Brain microvascular endothelial cell (primary cell): ENCODE measurements at places on chromosomes 12 and 14.

- peak; percentile 57 for DNase-seq
Measured at GRCh38 chr12:42421844-42422779, 96.1 kb downstream of the PPHLN1 start.

- DNase-seq: no peak
Measured at GRCh38 chr14:23055621-23056144, 1.6 kb downstream of the CDH24 start.

DNA sequence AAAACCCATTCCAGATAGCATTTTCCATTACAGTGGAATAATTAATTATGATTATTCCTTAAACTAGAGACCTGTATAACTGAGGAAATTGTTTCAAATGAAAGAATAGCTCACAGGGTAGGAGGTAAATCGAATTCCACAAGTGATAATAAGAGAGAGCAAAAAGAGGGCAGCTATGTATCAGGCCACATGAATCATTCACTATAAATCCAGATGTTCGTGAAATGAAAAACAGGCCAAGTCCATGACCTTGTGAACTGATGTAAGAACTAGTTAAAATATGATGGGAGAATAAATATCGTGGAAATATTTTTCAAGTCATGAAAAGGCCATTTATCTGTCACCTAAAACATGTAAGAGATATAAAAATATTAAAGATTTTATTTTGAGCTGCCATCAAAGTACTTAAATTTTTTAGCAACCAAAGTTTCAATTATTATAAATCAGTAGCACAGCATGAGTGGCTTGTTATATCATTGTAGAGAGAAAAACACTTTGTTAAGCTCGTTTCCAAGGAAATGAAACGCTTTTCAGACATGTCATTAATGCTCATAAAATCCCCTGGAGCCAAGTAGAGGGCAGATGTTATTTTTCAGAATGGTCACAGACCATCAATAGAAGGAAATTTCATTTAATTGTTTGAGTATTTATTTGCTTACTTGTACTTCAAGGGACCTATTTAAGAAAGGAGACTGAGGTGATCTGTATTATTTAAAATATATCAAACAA lies 120.6 kb upstream of the CDKN3 start:
- no peak for DNase-seq

GRCh38 chr14:57712102-57712501 lies 153.8 kb downstream of the SLC35F4 start:
- no peak for DNase-seq

- no peak for DNase-seq
Measured at GRCh38 chr14:22737052-22737451, 29.4 kb upstream of the OXA1L start.

DNA sequence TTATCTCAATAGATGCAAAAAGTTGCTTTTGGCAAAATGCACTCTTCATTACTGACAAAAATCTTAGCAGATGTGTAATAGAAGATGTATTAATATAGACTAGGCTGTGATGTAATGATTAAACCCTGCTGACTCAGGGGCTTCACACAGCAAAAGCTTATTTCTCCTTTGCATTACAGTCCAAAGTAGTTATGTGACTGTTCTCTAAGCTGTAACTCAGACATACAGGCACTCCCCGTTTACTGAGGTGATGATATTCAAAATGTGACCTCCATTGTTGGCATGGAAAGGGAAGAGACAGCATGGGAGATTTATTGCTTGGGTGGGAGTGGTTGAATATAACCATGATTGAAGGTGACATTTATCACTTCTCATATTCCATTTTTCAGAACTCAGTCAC lies 331.5 kb downstream of the SNAPC1 start:
- DNase-seq: no peak

- DNase-seq: no peak
Measured at GRCh38 chr12:48818831-48819590, 715 bp downstream of the CACNB3 start.

GRCh38 chr14:62006116-62006731 lies 244.0 kb downstream of the SNAPC1 start:
- no peak for DNase-seq

GRCh38 chr14:101821528-101821927 lies 60.0 kb downstream of the PPP2R5C start:
- DNase-seq: no peak

DNA sequence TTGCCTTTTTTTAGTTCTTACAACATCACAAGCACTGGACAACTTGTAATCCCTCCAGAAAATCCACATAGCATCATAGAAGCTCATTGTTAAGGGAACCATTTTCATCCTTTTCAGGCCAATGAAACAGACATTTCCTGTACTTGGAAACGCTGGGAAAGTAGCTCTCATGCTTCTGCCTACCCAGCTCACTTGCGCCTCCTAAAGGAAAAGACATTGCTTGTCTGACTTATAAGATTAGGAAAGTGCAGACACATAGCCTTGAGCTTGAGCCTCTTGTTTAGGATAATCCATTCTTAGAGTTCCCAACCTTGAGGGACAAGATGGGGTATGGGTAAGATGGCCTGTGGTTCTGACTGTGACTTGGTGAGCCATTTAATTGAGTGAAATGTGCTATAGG lies 589.5 kb downstream of the NOVA1 start:
- no peak for DNase-seq

- DNase-seq: no peak
Measured at GRCh38 chr14:30882431-30882830, 8.1 kb downstream of the COCH start.

DNA sequence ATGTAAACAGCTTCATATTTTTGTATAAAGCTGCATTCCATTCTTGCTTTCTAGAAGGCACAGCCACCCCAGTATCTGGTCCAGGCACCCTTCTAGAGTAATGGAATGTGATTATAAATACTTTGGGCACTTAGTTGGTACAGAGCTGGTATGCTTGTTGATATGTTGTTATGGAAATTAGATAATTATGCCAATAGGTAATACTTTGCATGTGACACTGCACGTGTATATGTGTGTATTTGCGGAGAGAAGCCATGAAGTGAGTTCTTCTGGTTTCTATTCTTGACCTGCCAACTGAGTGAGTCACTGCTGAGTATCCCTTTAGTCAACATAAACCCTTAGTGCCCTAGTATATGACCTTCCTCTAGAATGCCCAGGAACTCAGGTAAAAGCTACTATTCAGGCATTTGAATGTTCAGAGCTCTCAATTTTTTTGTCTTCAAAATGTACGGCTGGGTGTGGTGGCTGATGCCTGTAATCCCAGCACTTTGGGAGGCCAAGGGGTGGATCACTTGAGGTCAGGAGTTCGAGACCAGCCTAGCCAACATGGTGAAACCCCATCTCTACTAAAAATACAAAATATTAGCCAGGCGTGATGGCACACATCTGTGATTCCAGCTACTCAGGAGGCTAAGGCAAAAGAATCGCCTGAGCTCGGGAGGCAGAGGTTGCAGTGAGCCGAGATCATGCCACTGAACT lies 6.2 kb upstream of the TCP11L2 start:
- peak; percentile 65 for DNase-seq

GRCh38 chr12:12926571-12927071 lies 25.3 kb downstream of the GPRC5D start:
- no peak for DNase-seq

- peak; percentile 47 for DNase-seq
Measured at GRCh38 chr14:23056145-23056955, 970 bp downstream of the CDH24 start.

DNA sequence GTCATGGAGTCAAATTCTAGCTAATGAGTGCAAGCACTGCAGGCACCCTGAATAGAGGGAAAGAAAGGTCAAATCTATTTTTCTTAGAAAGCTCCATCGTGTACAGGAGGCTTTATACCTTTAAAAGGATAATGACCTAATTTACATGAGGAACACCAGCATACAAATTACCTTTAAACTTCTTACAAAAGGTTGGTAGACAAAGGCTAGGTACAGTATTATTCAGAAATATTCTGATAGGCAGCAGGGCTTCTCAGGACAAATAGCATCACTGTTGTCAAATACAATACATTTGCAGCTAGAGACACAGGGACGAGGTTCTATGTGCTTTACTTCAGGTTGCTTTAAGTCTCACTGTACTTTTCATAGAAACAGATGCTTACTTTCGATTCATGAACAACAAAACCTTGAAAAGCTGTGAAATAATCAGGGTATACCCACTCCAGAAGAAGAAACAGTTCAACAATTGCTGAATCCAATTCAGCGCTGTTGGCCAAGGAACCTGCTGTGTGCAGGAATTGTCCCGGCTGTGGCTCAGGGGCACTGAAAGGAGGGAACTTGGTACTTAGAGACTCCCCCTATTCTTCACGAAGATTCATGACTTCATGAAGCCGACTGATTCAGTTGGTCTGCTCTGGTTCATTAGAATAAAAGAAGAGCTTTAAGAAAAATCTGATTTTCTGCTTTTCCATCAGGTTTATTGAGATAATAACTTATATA lies 252.9 kb downstream of the PRKD1 start:
- DNase-seq: no peak

DNA sequence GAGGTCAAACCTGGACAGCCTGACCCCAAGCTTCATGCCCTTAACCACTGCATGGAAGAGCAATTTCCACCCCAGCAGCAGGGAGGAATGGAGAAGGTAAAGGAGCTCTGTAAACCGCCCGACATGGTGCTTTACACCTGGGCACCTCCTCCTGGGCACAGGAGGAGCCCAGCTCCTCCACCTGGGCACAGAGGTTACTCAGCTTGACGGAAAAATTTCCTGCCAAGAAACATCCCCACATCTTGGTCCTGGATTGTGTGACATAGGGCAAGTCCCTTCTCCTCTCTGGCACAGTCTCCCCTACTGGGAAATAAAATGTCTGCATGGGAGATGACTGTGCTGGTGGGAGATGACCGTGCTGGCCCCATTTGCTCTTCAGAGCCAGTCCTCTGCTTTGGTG lies 40.8 kb downstream of the TTC7B start:
- no peak for DNase-seq

- DNase-seq: no peak
Measured at GRCh38 chr14:39376667-39377403, 55.4 kb downstream of the FBXO33 start.

DNA sequence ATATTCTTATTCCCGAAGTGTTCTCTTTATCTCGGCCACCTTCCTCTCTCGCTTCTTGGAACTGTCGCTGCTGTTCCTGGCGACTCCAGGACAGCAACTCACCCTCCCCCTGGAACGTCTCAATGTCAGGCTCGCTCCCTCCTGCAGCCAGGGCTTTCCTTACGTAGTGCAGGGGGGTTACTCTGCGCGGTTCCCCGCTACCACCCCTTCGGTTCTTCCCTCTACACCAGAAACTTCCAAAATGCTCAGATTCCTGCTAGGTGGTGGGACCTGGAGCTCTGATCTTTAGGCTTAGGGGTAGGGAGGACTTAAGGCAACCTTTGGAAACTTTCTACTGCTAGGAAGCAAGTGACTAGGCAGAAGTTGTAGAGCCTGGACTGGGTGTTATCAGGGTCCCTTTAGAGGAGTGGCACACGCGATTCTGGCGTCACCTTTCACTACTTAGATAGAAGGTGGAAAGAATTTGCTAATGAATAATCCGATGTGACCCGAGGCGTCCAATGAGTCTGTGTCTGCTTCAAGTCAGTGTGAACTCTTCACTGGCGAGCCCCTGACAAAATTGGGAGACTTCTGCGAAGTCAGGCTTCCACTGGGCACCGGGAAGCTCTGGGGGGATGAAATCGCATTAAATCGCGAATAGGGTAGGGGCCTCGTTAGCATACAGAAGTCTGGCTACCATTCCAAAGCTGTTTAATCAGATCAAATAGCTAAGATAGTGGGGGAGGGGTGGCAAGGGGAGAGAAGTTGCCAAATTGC lies 900 bp upstream of the DPF3 start:
- DNase-seq: no peak

DNA sequence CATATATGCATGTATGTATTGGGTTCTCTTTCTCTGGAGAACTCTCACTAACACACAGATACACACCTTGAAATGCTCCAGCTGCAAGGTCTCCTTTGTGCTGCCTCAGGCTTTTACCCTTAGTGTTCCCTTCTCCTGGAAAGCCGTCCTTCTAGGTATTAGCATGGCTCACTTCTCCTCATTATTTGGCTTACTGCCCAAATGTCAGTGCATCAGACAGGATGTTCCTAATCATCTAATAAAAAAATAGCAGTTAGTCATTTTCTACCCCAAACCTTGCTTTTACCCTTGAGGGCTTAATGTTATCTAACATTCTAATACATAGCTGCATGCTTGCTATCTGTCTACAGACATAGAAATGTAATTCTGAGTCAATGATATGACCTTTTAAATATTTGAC lies 109.0 kb upstream of the SLC16A7 start:
- DNase-seq: no peak

- DNase-seq: no peak
Measured at GRCh38 chr12:49954863-49955830, 4.6 kb downstream of the AQP2 start.

GRCh38 chr14:27123162-27123561 lies 525.3 kb upstream of the NOVA1 start:
- no peak for DNase-seq

GRCh38 chr12:46367351-46368029 lies 5.1 kb downstream of the SLC38A2 start:
- DNase-seq: no peak

- no peak for DNase-seq
Measured at GRCh38 chr12:13193505-13194231, 2.9 kb upstream of the EMP1 start.

DNA sequence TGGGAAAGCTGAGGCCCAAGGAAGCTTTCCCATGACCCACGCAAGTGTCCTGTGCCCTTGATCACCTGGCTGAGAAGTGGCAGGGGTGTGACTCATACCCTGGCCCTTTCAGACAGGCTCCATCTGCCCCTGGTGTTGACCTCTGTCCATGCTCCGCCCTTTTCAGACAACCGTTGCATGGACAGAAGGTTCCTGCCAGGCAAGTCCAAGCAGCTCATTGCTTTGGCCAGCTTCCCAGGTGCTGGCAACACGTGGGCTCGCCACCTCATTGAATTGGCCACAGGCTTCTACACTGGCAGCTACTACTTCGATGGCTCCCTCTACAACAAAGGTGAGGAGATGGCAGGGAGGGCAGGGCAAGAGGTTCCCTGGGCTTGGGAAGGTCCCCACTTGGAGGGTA lies 103.5 kb downstream of the WSCD2 start:
- no peak for DNase-seq
